ENCODE measurements at places on chromosomes 2 and 18.

DNA sequence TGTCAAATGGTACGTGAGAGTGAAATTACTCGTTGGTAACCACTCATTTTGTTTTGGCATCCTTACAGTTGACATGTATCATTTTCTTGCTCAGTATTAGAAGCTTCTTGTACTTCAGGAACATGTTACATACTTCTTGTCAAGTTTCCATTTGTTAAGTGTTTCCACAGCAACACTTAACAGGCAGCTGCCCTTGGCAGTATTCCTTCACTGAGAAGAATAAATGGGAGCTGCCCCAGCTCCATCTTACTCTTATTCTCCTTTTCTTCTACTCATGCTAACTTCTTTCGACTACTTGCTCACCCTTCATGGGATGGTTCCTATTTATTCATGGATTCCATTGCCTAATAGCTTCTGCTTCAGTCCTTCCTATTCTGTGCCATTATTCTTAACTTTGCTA lies 60.1 kb upstream of the TUBA3E start:
- DNase-seq = no peak

GRCh38 chr2:85235281-85235680 lies 92.5 kb downstream of the TGOLN2 start:
- DNase-seq = no peak

GRCh38 chr18:22172594-22173049 lies 3.2 kb downstream of the GATA6 start:
- no peak for DNase-seq

DNA sequence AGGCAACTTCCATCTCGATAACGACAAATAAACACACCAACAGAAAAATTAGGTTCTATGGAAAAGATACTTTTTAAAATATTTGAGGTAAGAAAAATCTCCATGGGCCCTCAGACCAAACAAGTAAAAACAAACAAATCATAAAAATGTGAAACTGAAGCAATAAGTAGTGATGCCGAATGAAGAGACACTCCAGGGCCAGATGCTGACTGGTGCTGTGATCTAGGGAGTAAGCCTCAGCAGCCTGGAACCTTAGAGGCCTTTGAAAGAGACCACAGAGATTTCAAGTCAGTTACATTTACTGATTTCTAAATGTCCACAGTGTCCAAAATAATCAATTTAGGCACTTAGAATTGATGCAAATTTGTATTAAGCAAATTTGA lies 1144.7 kb downstream of the CNTNAP5 start:
- DNase-seq = no peak

- no peak for DNase-seq
Measured at GRCh38 chr18:77071061-77071460, 61.5 kb downstream of the MBP start.

GRCh38 chr2:43363120-43363519 lies 136.7 kb upstream of the ZFP36L2 start:
- no peak for DNase-seq

- DNase-seq = no peak
Measured at GRCh38 chr18:21262244-21262643, 20.2 kb downstream of the GREB1L start.

DNA sequence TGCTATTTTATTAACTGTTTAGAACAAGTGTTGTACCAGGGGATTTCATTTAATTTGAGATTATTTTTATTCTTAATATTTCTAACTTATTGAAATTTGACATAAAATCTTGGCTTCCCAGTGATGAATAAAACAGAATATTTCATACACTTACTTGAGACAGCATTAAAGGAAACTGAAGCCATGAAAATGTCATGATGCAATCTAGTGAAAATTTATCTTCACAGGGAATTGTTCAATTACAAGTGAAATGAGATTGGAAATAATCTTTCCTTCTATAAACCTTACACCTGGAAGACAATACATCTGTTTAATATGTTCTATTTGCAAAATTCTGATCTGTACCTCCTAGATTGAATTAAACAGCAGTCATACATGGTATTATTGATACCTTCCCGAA lies 511.0 kb upstream of the CDH7 start:
- no peak for DNase-seq

DNA sequence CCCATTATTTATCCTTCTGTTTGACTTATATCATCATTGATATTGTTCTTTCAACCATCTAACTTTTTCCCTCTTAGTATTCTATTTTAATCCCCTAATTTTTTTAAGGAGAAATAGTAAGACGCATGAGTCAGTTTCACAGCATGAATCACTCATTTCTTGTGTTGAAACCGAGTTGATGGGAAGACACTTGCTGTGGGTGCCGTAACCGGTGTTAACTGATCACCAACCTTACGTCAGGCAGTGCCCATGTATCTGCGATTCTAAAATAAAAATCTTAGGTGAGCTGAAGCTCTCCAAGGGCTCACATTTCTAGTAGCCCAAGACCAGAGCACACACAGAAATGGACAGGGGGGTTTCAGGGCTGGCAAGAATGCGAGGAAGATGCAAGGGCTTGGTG lies 348.1 kb downstream of the GALR1 start:
- DNase-seq = no peak

DNA sequence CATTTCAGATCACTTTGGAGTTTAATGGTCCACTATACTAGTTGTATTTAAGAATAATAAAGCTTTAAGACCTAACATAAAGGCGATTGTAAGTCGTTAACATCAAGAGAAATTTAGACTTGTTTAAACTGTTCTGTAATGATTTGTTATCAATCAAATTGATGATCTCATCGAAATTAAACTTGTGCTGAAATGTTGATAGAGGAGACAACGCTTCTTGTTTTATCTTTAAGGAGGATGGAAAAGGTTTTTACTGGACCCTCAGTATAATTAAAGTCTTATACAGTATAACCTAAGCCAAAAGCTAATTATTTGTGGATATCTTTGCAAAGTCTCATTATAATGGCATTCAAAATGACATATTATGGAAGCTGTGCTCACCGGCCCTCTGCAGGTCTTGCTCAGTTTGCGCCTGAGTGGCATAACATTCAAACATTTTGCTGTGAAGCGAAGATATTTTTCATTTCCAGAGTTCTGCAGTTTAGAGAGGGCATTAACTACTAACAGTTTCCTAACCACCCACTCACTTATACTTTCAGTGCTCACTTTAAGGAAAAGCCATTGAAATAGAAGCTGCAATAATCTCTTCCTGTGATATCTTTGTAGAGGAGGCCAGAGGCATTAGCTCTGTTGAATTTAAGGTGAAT lies 1.4 kb upstream of the SERTAD2 start:
- DNase-seq = no peak

DNA sequence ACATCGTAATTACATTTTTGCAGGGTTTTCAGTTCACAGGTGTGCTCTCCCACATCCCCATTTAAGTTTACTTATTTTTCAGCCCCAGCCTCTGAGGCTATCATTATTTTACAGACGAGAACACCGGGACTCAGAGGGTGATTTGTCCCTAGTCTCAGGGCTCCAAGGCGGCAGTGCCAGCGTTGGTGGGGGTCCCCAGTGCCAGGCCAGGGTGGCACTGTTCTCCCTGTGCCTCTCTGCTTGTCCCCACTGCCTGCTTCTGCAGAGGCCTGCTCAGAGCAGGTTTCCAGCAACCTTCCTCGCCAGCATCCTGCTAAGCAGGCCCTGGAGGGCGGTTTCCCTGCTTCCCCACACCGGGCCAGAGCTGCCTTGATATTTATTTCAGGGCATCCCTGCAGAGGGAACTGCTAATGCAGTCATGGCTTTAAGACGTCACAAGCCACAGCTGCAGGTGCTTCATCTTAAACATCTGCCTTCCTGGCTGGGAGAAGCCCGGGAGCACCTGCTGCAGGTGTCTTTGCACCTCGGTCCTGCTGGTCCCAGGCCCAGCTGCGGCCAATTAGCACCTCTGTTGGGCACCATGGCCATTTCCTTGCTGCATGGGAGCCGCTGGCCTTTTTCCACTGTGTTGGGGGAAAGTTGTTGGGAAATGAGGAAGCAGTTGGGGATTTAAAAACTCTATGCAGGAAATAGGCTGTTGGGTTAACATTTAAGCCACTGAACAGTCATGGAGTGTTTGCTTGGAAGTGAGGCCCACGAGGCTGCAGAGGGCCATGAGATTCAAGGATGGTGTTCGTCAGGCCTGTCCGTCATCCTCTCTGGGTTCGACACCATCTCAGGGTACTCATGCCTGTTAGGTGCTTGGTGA lies 22.8 kb downstream of the HPCAL1 start:
- no peak for DNase-seq

DNA sequence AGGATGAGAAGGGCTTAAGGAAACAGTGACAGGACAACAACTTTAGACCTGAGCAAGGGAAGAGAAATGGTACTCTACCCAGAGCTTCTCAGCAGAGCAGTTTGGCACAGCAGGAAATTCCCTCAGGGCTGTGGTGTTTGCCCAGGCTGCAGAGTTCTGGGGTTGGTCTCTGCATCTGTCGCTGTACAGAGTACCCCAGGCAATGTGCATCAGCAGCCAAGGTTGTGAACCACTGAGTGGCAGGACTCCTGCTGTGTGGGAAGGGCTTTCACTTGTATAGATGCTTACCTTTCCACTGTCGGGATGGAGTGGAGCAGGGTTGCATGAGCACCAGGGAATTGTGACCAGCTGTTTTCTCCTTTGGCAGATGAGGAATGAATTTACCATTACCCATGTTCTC lies 21.2 kb downstream of the STAMBP start:
- no peak for DNase-seq

- peak; percentile 11 for DNase-seq
Measured at GRCh38 chr18:75207310-75208154, 1.4 kb downstream of the PTGR3 start.

DNA sequence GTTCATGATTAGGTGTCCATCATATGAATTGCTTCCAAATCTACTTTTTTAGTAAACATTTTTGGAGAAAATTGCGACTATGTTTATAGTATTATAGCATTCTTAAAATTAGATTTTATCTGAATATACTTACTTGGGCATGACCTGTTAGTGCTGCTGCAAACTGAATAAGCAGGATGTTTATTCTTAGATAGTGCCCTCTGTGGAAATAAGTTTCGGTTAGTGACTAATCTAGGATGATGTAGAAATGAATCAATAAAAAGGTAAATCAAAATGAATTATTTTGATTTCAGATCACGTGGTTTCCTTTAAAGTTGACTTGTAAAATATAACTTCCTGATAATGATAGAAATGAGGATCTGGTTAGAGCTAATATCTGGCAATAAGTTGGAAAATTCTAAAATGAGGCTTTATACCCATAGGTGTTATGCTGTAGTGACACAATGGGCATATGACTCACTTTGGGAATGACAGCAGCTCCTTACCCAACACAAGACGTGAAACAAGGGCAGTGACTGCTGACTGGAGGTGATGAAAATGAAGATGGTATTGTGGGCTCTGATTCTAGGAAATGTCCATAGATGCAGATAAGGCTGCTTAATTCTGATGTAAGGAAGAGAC lies 165.8 kb upstream of the TCF4 start:
- no peak for DNase-seq

- DNase-seq = no peak
Measured at GRCh38 chr18:74303936-74304335, 11.7 kb upstream of the C18orf63 start.

DNA sequence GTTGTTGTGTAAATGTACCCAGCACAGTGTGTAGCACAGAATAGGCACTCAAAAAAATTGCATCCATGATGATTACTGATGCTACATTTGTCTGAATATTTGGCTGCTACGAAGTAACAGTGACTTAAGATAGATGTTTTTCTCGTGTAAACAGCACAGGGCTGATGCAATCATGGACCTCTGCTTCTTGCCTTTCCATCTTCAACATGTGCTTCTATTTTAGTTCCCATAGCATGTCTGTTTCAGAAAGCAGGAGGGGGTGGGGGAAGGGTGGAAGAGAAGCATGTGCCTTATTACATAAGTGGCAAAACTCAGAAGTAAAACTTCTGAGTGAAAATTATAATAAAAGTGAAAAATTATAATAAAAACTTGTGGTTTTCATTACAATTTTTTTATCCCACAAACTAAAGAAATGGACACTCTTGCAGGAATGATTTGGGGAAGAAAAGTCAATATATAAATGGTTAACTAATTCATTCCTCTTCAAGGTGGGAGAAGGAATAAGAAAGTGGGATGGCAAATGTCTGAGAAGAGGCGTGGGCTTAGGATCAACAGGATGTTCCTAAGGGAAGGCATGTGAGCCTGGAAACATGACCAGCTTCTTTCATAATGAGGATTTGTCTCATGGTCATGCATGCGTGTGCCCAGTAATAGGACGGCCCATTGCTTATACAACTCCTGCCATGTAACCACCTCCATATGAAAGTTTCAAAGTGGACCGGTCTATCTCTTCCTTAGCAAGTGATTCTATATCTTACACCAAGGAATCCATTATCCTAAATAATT lies 27.2 kb downstream of the CCBE1 start:
- no peak for DNase-seq

DNA sequence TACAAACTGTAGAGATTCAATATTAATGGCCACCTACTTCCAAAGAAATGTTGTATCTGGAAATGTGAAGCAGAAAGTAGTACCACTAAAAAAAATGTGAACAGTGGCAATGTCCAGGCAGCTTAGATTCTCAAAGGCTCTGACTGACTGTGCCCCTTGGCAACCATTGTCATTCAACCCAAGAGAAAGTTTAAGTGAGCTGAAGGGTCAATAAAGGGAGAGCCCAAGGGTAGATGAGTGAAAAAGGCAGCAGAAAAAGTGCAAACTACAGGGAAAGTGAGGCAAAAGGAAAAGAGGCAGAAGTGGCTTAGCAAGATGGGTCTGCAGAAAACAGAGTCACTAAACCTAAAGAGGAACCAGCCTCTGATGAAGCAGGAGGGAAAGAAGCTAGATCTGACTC lies 802.9 kb downstream of the CPS1 start:
- DNase-seq = no peak

DNA sequence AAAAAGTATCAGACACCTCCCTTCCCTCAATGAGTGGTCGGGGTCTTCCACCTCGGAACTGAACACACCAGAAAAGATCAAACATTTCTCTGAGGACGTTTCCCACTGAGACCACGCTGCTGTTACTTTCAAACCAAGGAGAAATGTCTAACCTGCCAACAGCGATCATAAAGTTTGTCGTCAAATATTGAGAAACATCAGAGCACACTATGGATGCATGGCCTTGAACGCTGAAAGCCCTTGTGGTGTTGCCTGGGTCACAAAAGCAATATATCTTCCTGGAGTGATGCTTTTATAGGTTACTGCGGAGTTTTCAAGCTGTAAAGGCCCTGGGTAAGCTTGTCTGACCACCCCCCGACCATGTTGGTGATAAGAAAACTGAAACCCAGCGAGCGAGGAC lies 70.2 kb upstream of the ID2 start:
- DNase-seq = no peak

GRCh38 chr2:222792001-222792611 lies 68.7 kb upstream of the ACSL3 start:
- DNase-seq = no peak

- peak; percentile 89 for DNase-seq
Measured at GRCh38 chr18:48445540-48445939, 36.4 kb upstream of the ZBTB7C start.

GRCh38 chr18:24632158-24632988 lies 171.9 kb downstream of the HRH4 start:
- no peak for DNase-seq

DNA sequence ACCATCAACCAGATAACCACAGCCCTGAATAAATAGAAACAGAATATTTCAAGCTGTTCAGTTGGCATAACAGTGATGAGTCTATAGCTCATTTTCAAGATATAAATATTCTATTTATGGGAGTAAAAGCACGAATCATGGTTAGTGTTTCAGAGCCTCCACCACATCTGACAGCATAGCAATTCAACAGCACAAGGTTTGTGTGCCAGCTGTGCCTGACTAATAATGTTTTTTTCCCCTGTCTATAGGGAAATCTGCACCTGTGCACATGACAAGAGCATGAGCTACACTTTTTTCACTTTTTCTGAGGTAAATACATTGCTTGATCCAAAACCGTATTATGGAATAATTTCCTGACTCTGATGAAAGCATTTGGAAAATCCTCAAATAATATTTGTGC lies 251.3 kb downstream of the RPIA start:
- DNase-seq = no peak
